Activated CD4-positive, alpha-beta memory T cell treated with anti-CD3 and anti-CD28 coated beads for 36 hours (primary cell): ENCODE measurements at places on chromosomes 6 and 20. TPM values are rescaled to one million over a fixed set of nuclear protein-coding genes. Genes with fewer than 3 reads are reported as not detected.

- no peak overlapping the region for H3K4me3 ChIP-seq
- H3K27me3 ChIP-seq: no peaks in the 10 kb centered on the region
These were observed 17.2 kb downstream of the KCNK17 start for GRCh38 chr6:39296745-39297640.

The HLA-DPA1 gene
- total RNA-seq: 20.9 TPM

- H3K36me3 ChIP-seq: peaks cover 1% of the 10 kb centered on the region
- no peak overlapping the region for H3K4me3 ChIP-seq
- no peak for DNase-seq
- H3K4me1 ChIP-seq: peaks cover 2% of the 10 kb centered on the region
These were observed 11.4 kb upstream of the TBX18 start for GRCh38 chr6:84775751-84776150.

DNA sequence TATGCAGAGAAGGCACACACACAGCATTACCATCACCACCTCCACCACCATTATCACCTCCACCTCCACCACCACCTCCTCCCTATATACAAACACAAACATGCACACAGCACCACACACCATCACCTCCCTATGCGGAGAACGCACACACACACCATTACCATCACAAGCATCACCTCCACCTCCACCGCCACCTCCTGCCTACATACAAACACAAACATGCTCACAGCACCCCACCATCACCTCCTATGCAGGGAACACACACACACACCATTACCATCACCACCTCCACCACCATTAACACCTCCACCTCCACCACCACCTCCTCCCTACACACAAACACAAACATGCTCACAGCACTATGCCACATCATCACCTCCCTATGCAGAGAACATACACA lies 236.5 kb upstream of the AFDN start:
- H3K4me3 ChIP-seq: no peak overlapping the region
- no peak for DNase-seq
- no peak overlapping the region for H3K27ac ChIP-seq
- no peaks in the 10 kb centered on the region for H3K36me3 ChIP-seq
- peaks cover 11% of the 10 kb centered on the region for H3K27me3 ChIP-seq

- peaks cover 9% of the 10 kb centered on the region for H3K36me3 ChIP-seq
- no peak for DNase-seq
- H3K27me3 ChIP-seq: no peaks in the 10 kb centered on the region
- no peak overlapping the region for H3K4me3 ChIP-seq
These were observed 39.4 kb downstream of the ITCH start for GRCh38 chr20:34402461-34402860.
